ENCODE measurements at places on chromosomes 5 and 9.

DNA sequence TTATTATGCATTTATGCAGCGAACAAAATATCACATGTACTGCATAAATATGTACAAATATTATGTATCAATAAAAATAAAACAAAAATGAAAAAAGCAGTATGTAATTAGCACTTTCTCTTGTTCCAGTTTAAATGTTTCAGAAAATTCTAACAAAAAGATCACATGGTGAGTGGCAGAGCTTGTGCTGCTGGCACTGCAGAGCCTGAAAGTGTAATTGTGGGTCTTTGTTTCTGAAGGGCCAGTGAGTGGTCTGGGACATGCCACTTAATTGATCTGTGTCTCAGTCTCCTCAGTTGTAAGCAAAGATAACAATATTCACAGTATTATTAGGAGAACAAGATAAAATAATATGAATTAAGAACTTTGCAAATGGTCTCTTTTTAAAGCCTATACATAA, 39.5 kb upstream of the RAI14 start:
- DNase-seq: no peak

DNA sequence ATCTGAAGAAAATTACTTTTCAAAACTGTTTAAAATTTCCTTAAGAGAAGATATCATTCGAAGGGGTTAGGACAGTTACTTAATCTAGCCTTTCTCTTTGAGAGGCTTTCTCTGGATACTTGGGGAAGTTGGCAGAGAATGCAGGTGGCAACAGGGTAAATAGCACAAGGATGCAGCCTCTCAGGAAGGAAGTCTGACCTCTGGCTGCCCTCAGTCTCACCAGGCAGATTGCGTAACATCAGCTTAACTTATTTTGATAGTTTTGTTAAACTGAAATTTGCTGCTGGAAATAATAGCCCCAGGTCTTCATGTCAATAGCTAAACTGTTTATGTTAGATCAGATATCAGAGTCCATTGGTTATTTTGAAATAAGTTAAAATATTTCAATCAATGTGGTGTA, 20.4 kb downstream of the CCDC192 start:
- DNase-seq: no peak

GRCh38 chr9:1505489-1505888, 455.3 kb downstream of the DMRT2 start:
- no peak for DNase-seq

GRCh38 chr5:158200619-158201018, 341.7 kb upstream of the CLINT1 start:
- no peak for DNase-seq

- DNase-seq: no peak
Observed at GRCh38 chr5:133473291-133473690, 139.1 kb downstream of the FSTL4 start.

Data from NCI-H2081 treated with DMSO at 0.1 percent for 48 hours (cell line).